ENCODE measurements at places on chromosomes 16 and 17.

GRCh38 chr17:38730526-38731379 is 612 bp downstream of the CISD3 start:
- DNase-seq, result peak; percentile 84

- no peak for DNase-seq
These were observed 90.7 kb upstream of the CREBBP start for GRCh38 chr16:3971261-3971660.

DNA sequence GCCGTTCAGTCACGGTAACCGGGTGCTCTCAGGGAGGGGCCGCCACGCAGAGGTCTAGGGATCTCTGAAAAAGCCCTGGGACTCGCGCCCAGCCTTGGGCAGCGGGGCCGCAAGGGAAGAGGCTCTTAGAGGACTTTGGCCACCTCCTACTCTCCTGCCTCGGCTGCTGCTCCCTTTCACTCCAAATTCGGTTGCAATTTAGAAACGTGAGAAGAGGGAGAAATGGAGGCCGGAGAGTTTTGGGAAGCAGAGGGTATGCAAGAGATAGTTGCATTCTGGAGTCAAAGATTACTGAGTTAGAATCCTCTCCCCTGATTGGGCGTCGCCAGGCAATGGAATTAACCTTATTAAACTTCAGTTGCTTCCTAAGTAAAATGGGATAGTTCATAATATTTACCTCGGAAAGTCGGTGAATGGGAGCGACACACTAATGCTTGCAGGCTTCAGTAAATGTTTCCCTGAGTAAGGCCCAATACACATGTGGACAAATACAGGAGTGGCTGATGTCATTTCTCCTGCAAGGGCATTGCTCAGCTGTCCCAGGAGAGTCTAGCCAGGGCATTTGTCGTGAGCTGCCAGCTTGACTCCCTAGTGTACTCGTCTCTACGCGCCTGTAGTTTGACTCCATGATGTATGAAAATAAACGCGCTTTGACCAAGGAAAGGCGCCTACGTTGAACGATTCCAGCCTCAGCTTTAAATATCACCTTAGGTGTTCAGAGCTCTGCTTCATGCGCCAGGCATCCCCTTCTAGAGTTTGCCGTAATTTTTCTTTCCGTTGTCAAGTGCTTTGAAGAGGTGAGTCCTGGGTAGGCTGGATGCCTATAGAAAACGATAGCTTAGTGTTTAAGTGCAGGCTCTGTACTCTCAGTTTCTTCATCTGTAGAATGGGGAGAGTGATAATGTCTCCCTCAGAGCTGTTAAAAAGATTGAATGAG is 667 bp downstream of the OGFOD1 start:
- DNase-seq, result peak; percentile 71

- DNase-seq, result no peak
These were observed 14.1 kb upstream of the NKD1 start for GRCh38 chr16:50534091-50534490.

DNA sequence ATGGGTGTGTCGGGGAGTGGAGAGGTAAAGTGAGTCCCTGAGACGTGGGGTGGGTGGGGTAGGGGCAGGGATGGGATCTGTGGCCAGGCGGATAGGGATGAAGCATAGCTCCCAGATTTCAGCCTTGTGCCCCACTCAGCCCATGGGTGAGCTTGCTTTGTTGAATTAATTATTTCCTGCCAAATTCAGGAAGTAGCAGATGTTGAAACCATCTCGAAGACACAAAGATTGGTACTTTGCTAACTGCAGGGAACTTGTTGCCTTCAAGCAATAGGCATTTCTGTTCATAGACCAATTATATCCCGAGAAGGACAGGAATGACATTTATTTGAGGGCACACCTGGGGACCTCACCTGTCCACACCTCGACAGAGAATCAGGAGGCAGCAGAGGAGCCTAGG is 11.0 kb upstream of the C16orf74 start:
- DNase-seq, result no peak

- no peak for DNase-seq
These were observed 9.4 kb upstream of the CPSF4L start for GRCh38 chr17:73271072-73271471.

- DNase-seq, result no peak
These were observed 24.5 kb downstream of the FBXO39 start for GRCh38 chr17:6800422-6801027.

- DNase-seq, result no peak
These were observed 26.9 kb downstream of the EEF2K start for GRCh38 chr16:22233037-22233372.

- DNase-seq, result no peak
These were observed 107.9 kb upstream of the EEF2KMT start for GRCh38 chr16:5205361-5206040.

DNA sequence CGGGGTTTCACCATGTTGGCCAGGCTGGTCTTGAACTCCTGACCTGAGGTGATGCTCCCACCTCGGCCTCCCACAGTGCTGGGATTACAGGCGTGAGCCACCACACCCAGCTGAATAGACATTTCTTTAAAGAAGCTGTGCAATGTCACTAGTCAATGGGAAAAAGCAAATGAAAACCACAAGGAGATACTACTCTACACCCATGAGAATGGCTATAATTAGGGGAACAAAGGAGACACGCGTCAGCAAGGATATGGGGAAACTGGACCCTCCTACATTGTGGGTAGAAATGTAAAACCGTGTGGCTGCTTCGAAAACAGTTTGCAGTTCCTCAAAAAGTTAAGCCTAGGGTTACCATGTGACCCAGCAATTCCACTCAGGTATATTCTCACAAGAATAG is 103.4 kb downstream of the VPS53 start:
- DNase-seq, result no peak

- DNase-seq, result peak; percentile 22
These were observed 134.2 kb upstream of the CPHXL start for GRCh38 chr16:75860326-75861053.

DNA sequence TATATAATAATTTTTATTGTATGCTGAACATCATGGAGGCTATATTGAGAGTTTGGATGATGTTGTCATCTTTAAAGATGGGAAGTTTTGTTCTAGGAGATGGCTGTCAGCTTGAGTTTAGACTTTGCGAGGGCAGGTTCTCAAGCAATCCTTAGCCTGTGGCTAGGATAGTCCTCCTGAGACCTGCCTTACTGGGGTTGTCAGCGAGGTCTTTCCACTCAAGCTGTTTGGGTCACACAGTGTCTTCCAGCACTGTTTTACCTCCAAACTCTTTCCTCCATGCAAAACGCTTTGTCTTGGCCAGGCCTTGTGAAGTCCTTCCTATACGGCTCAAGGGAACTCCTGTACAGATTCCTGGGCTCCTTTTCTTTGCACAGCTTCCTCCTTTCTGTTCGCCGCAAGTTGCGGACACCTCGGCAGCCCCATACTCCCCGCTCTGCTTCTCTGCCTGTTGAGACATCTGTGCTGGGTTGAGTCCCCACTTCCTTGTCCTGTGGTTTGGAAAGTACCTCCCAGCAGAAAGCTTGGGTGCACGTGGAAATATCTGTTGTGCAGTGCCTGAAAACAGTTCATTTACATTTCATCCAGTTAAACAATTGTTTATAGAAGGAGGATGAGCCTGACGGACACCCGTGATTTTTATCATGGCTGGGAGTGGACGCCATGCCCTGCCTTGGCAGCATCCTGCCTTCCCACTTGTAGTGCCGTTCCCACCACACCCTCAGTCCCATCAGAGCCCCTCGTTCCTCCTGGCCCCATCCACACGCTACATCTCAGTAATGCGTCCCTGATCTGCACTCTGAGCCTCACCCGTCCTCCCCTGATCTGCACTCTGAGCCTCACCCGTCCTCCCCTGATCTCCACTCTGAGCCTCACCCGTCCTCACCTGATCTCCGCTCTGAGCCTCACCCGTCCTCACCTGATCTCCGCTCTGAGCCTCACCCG is 55.0 kb upstream of the CBFA2T3 start:
- no peak for DNase-seq

- peak; percentile 43 for DNase-seq
These were observed 30.6 kb upstream of the MMD start for GRCh38 chr17:55452139-55452790.

DNA sequence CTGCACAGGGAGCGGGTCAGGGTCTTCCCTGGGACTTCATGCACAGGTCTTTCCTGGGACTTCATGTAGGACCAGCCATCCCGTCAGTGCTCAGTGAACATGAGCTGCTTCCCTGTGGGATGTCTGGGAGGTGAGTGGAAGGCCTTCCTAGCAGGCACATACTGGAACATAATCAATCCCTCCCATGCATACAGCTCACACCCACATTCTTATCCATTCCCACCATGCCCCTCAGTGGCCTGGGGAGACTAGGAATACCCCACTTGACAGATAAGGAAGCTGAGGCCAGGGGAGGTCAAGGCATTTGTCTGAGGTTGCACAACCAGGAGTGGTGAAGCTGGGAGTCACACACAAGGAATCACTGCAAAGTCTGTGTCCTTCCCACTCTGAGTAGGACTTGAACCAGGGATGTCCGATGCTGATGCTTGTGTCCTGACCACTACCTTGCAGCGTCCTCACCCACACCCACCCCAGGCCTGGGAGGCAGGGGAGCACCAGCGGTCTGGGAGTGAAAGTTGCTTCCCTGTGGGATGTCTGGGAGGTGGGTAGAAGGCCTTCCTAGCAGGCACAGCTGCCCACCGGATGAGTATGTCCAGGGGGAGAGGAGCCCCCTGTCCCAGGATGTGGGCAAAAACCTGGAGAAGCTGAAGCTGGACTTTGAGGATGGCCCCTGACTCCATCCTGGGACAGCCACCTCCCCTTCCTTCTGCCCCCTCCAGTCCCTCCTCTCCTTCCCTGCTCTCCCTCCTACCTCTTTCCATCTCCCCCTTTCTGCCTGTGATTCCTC is 1.0 kb upstream of the NLRC5 start:
- no peak for DNase-seq

DNA sequence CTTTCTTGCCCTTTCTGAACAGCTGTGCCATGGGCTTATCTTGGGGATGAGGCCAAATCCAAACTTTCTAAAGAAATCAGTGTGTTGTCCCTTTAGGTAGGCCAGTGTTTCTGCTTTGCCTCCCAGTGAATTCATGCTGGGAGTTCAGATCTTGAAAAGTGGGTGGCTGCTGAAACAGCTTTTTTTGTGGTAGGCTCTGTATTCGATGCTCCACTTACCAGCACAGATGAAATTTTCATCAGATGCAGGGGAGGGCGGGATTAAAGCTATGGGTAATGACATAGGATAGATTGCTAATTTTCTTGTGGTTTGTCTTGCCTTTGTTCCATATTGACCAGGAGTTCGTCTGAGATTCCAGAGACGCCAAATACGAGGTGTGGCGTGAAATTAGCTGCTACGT is 2.8 kb downstream of the SOCS7 start:
- no peak for DNase-seq

- no peak for DNase-seq
These were observed 970 bp upstream of the TRAF7 start for GRCh38 chr16:2154533-2155090.

- DNase-seq, result no peak
These were observed 6.5 kb downstream of the GRB7 start for GRCh38 chr17:39744075-39744835.

DNA sequence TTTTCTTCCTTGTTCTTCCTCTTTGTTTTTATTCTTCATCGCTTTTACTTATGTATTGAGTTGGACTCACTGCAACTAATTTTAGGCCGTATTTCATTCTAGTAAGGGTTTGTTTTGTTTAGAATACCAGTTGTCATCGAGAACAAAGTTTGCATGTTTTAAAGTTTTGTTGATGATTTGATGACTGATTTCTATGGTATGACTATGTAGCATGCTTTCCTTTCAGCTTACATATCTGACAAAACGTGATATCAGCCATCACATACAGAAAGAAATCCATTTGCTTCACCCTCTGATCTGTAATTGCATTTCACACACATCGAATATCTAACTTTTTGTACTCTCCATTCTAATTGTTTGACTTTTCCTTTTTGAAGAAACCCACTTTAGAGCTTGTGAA is 4.0 kb downstream of the PRKCA start:
- no peak for DNase-seq

DNA sequence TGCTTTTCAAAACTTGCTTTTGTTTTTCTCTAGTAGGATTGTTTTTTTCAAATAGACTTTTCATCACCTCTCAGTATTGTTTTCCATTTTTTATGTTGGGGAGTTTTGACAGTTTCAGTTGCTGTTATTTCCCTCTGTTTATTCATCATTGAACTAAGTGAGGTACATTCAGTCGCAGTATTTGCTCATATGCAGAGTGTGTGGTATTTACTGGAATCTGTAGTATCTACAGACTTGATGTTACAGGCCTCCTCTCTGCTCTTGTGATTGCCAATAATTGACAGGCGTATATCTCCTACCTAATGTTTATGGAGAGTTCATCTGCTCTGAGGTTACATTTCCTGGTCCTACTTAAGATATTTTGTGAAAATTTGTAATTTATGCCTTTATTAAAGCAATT is 49.6 kb downstream of the COX10 start:
- no peak for DNase-seq

DNA sequence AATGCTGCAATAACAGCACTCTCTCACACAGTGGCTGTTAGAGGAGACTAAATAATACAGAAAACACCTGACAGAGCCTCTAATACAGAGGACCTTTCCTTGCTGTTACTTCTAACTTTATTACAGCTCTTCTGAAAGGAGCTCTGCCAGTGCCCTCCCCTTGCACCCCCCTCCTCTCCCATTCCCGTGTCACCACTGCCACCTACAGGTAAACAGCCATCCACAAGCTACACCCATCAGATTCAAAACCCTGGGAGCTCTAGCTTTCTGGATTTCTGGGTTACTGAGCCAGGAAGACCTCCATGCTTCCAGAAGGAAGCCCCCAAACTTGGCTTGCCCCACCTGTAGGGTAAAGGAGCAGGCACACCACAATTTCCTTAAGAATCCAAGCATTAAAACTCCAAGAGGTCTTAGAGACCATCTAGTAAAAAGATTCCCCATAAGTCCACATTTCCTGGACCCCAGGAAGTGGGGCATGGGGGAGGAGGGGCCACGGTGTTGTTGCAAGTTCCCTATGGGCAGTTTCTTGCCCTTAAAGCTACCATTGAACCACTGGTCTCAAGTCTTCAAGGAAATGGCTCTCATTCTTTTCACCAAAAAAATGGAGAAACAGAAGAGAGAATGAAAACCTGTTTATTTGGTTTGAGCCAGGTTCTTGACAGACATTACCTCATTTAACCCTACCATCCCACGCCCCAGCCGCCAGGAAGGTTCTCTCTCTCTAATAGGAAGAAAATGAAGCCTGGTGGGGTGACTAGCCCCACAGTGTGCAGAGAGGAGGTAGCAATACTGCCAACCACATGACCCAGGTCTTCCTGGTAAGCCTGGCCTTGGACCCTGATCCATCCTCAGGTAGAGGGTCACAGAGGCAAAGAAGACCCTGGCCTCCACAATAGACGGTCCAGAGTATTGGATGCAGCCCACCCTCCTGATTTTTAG is 52.8 kb downstream of the TOM1L2 start:
- DNase-seq, result peak; percentile 68

DNA sequence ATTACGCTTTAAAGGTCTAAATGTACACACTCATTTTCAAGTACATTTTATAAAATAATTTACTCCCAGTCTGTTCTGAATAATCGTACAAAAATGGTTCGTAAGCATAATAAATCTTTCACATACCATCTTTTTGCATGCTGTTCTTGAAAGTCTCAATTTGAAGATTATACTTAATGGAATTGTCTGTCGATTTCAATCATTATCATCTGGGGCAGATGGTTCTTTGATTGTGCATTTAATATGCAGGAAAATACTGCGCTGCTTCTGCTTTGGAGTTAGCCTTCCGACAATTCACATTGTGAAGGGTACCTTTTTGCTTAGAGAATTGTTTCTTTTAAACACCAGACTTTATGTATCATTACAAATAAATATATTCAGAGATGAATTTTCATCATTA is 262.8 kb downstream of the ABCC12 start:
- DNase-seq, result no peak

All from large intestine (tissue), 12 donors.